Inflammatory macrophage treated with lipopolysaccharide for 4 hours (primary cell): ENCODE measurements at places on chromosomes 7 and 10.
A peak's percentile ranks its signal among the peaks of the same experiment; 100 is the strongest.

- DNase-seq, result no peak
These were observed 194.2 kb downstream of the CAMK1D start for GRCh38 chr10:12543589-12543988.

- no peak for DNase-seq
These were observed 24.3 kb upstream of the TMEM26 start for GRCh38 chr10:61477451-61477850.

DNA sequence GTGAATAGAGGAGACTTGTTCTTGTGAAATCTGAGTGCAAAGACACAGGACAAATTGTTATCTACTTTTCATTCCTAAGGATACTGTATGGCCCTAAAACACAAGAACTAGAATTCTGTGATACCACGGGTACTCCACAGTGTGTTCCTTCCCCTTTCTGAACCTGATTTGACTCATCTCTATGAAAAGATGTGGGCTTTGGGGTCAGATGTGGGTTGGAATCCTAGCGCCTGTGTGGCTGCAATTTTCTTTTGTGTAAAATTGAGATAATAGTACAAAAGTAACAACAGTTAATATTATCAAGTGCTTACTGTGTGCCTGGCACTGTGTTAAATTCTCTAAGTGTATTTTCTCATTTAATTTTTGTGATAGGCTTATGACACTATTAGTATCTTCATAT, 8.1 kb downstream of the SRGN start:
- DNase-seq, result peak; percentile 65

DNA sequence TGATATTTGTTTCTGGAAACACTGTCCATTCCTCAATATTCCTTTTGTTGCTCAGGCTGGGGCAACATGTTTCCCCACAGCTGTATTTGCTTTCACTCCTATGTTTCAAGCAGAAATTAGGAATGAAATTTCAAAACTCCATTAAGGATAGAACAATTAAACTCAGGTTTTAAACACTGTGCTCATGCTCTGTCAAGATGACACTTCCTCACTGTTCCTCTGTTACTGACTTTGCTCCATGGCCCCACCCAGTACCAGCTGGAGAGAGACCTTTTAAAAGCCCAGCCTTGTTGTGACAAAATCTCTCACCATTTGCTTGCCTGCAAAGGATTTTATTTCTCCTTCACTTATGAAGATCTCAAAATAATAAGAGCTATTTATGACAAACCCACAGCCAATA, 197.4 kb downstream of the ELMO1 start:
- DNase-seq, result peak; percentile 16

- no peak for DNase-seq
These were observed 174 bp downstream of the ADCY1 start for GRCh38 chr7:45574416-45574668.

GRCh38 chr7:113392841-113393540, 274.6 kb upstream of the SMIM30 start:
- no peak for DNase-seq

- peak; percentile 47 for DNase-seq
These were observed 95.9 kb upstream of the MACROH2A2 start for GRCh38 chr10:69956741-69957230.

DNA sequence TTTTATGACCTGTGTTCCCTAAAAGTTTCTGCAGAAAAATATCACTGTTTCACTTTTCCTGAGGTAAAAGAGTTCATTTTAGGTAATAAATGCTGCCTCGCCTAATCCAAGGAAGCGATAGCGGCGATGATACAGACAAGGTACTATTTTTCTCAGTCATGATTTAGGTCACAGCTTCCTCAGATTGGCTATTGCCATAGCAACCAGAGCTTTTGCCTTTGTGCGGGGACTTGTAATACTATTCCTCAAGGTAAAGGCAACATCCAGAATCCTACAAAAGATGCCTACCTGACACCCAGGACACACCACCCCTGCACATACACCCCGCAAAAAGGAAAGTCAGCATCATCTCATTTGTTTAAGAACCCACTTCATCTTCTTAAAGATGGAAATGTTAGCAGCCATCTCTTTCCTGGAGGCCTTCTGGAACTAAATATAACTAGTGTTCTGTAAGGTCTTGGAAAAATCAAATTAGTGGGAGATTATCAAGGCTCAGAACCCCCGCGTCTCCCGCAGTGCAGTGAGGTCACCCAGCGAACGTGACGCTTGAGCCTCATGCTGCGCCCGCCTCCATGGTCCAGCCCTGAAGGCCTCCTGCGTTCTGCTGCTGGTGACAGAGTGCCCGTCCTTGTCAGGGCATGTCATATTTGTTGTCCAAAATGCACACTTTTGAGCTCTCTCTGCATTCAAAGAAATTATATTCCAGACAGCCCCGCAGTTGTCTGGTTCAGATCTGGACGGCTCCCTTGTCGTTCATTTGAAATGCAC, 402.0 kb upstream of the RNF32 start:
- DNase-seq, result no peak

DNA sequence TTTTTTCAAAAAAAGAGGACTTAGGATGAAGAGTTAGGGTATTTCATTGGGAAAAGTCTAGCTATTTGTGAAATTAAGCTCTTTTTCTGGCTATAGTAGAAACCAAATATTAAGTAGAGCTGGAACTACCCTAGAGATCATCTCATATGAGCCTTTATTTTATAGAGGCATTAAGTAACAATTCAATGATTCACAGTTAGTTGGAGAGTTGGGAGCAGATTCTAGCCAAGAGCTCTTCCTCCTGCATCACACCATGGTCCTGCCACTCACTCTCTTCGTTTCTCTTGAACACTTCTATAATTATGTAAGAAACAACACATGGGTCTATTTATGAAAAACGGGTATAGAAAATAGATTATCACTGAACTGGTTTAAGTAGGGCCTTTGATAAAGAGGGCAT, 76.1 kb upstream of the ANK3 start:
- DNase-seq, result no peak

DNA sequence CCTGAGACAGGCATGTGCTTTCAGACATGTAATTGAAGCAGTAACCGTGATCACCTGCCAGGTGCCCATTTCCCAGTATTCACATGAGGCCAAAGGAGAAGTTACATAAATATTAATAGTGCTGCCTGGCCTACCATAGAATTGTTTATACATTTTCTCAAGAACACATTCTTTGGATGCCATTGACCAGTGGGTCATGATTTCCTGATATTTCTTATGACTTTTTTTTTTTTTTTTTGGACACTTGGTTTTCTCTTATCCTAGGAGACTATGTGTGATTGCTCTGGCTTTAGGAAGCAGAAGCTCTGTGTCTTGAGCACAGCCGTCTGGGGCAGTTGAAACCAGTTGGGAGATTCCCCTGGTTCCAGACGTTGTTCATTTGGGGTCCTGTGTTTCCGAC, 143.9 kb upstream of the NPS start:
- DNase-seq, result no peak

GRCh38 chr10:69446650-69447151, 4.6 kb upstream of the TSPAN15 start:
- DNase-seq, result no peak

- DNase-seq, result no peak
These were observed 319.5 kb upstream of the NFE2L3 start for GRCh38 chr7:25832456-25832855.

- DNase-seq, result no peak
These were observed 1086.9 kb downstream of the XPNPEP1 start for GRCh38 chr10:108836362-108836761.

- peak; percentile 98 for DNase-seq
These were observed 33.0 kb upstream of the GALNTL5 start for GRCh38 chr7:151923097-151923876.

GRCh38 chr7:135389971-135390370, 119.9 kb downstream of the CNOT4 start:
- no peak for DNase-seq

DNA sequence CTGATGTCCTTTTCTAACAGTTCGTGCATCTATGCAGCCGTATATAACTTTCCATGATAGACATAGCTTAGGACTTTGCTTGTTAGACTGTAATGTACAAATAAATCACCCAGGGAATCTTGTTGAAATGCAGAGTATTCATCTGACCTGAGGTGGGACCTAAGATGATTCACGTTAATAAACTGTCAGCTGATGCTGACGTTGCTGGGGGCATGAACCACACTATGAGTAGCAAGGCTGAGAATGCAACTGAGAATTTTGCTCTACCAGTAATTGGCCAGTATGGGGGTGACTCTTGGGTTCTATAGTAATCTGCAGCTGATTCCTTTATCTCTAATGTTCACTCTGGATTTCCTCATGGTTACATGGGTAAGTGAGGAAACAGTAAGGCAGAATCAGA, 130.1 kb upstream of the MALRD1 start:
- DNase-seq, result no peak

DNA sequence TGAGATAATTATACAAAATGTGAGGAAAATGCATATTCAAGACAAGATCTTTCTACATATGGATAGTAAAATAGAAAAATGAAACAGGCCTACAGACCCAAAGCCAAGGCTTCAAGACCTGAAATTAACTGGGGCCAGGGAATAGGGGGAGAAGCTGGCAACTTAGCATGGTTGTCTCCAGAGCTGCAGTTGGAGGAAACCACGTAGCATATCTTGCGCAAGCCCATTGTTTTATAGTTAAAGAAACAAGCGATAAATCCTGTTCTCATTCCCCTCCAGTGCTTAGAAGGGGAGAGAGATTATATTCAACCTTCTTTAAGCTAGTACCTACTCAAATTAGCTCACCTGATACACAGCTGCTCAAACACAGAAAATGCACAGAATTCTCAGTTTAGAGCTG, 197.1 kb downstream of the SORCS1 start:
- DNase-seq, result peak; percentile 5

- no peak for DNase-seq
These were observed 2.4 kb upstream of the VAX1 start for GRCh38 chr10:117140525-117140902.
